Sciatic nerve (tissue), 2 donors: ENCODE measurements at places on chromosomes 16 and 17.

GRCh38 chr17:78438271-78438691, 59.8 kb downstream of the PGS1 start:
- DNase-seq: no peak

DNA sequence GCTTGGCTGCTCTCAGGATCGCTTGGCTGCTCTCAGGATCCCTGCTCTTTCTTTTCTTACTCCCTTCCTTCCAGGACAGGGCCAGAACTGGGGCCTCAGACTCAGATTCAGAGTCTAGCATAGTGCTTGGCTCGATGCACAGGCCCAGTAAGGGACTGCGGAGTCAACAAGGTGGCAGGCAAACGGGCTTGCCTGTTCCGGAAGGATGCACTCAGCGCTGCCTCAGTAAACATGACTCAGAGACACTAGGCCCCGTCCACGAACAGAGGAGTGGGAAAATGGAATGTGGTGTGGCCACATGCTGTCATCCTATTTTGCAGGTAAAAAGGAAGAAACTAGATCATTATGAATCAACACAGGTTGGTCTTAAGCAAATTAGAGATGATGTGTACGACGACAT, 9.8 kb downstream of the SPHK1 start:
- DNase-seq: no peak

GRCh38 chr17:1060991-1061390, 64.1 kb downstream of the TIMM22 start:
- no peak for DNase-seq

DNA sequence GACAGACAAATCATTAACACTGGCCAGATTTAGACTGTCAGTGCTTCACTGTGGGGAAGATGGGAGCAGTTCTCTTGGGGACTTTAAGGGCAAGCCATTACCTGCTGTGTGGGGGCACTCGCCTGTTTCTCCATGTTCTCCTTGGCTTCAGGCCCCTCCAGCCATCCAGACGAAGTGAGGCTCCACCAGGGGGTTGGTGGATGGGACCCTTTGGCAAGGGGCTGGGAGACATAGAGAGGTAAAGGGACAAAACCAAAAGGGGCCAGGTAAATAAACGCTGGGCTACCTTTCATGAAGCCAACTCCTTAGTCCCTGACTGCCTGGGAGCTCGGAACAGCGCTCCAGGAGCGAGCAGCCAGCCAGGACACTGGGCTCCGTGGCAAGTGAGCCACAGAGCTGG, 14.0 kb downstream of the TBX4 start:
- peak; percentile 2 for DNase-seq

DNA sequence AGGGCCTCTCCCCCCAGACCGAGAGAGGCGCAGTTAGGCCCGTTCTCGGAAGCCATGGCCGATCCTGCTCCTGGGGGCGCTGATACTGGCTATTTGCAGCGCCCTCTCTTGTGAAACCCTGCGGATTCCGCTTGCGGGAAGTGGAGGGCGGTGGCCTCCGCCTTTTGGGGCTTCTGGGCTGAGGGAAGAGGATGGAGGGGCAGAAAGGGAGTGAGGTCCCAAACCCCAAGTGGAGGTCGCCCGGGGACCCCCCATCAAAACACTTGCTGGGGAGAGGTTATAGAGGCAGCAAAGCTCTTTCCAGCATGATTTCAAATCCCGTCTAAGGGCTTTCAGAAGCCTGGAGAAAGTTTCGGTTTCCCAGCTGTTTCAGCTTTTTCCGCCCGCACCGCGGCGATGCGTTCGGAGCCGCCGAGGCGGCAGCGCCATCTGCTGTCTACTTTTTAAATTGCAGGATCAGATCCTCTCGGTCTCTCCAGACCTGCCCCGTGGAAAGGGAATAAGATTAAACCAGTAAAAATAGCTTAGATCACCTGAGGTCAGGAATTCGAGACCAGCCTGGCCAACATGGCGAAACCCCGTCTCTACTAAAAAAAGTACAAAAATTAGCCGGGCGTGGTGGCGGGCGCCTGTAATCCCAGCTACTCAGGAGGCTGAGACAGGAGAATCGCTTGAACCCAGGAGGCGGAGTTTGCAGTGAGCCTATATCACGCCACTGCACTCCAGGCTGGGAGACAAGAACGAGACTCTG, 15.8 kb downstream of the SNX20 start:
- peak; percentile 93 for DNase-seq

- no peak for DNase-seq
These were observed 1.7 kb downstream of the TMEM170A start for GRCh38 chr16:75462806-75463205.

DNA sequence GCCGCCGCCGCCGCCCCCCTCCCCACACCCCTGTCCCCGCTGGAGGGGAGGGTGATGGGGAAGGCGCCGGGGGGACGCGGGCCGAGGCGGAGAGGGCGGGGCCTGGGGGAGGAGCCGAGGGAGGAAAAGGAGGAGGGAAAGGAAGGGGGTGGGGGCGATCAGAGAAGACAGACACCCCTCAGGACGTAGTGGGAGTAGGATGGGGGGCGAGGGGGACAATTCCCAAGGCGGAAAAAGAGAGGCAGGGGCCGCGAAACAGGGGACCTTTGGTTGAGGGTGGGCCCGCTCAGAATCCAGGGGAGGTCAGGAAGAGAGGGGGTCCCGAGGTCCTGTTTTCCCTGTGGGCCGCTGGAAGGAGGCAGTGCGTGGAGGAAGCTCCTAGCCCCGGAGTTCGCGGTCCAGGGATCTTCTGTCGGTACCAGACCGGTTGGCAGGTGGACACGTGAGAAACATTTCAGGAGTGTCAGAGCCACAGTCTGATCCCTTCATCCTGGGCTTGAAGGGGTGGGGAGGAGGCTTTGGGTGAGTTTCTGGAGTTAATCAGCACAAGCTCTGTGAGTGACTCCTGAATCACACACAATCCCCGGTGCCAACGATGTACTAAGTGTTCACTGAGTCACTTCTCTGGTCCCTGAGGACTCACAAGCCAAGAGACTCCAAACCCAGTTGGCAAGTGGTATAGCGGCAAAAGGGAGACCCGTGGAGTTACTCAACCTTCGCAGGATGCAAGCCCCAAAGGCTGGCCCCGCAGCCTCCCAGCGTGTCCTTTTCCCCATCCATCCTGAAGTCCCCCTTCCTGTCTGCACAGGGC, at the start of gene XYLT1:
XYLT1 (minus strand) TSS at position 53 of the 811 bp plus-strand sequence. CDS start 164 bp downstream, outside the sequence.
- DNase-seq: peak; percentile 79

DNA sequence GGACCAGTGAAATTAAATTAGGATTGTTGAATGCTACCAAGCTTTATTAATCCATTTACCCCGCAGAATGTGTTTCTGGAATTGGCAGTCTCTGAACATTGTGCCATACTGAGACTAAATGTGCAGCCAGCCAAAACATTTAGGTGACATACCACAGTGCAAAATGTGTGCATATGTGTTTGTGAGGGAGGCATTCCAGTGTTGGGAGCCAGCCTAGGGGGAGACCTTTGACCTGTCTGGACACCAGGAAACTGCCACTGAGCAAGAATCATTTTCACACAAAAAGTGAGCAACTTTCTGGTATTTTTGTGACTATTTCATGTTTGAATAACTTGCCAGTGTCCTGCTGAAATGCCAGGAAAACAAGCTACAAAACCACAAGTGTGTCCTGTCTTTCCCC, 64.7 kb upstream of the SLC12A3 start:
- DNase-seq: no peak

GRCh38 chr17:1484676-1485422, 7.6 kb downstream of the MYO1C start:
- peak; percentile 69 for DNase-seq

DNA sequence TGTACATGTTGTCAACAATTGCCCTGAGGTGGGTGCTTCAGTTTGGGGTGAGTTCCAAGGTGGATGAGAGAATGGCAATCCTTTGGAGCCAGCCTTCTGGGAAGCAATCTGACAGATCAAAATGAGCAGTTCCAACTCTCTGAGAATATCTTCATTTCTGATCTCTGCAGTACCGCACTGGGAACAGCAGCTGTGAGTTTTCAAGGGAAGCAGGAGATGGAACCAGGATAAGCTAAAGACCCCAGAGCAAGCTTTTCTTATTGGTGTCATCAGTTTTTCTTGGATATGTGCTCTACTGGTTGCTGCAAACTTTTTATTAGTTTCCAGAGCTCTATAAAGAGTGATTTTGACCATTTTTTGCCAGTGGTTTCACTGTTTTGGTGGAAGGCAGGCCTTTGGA, 94.7 kb downstream of the KCNJ12 start:
- DNase-seq: no peak

- no peak for DNase-seq
These were observed 341.5 kb downstream of the SNX29 start for GRCh38 chr16:12317856-12318537.

DNA sequence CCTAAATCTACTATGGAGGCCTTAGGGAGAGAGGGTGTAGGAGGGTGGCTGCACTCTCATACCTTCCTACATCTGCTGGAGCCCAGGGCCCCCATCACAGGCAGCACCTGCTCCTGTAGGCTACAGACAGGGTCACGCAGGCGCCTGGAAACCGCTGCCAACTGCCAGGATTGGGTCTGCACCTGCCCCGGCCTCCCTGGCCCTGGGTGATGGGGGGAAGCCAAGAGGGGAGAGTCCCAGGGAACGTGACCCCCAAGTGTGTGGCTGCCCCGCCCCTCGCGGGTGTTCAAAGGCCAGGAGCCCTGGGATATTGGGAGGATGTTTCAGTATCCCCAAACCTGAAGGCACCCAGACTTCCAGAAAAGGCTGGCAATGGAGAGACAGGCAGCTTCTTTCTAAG, 5.6 kb upstream of the TEX19 start:
- DNase-seq: no peak

- DNase-seq: no peak
These were observed 216.3 kb downstream of the PRKCA start for GRCh38 chr17:66518677-66519076.
